ENCODE measurements at places on chromosomes 12 and 14. TPM values are rescaled to one million over a fixed set of nuclear protein-coding genes. Genes with fewer than 3 reads are reported as not detected.

Gene BIN2
- total RNA-seq: 26.1 TPM

Gene PAH
- not detected for total RNA-seq

DNA sequence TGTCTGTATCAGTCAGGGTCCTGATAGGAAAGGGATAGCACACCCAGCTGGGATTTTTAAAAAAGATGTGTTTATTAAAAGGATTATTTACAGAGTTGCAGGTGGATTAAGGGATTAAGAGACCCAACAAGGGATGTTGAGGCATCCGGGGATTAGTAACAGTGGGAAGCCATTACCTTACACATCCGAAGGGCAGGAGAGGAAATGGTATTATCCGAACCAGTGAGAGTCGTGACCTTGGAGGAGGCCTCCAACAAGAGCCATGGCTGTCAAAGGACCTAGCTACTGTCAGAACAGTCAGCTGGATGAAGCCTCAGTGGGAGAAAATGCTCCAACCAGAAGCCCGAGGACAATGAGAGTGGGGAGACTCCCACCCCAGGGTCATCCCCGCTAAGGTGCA, 146.3 kb upstream of the KRAS start:
- H3K27me3 ChIP-seq: no peaks in the 10 kb centered on the region
- no peak overlapping the region for H3K4me3 ChIP-seq

- no peaks in the 10 kb centered on the region for H3K27me3 ChIP-seq
- H3K4me1 ChIP-seq: no peaks in the 10 kb centered on the region
- no peaks in the 10 kb centered on the region for H3K36me3 ChIP-seq
- H3K4me3 ChIP-seq: no peak overlapping the region
- no peak for DNase-seq
Observed at GRCh38 chr12:25130741-25131188, 64.2 kb downstream of the DNAI7 start.

- H3K36me3 ChIP-seq: no peaks in the 10 kb centered on the region
- H3K4me3 ChIP-seq: no peak overlapping the region
- H3K27ac ChIP-seq: no peak overlapping the region
- H3K4me1 ChIP-seq: no peaks in the 10 kb centered on the region
- H3K27me3 ChIP-seq: no peaks in the 10 kb centered on the region
Observed at GRCh38 chr14:39668449-39668848, 236.2 kb upstream of the FBXO33 start.
